ENCODE measurements at places on chromosomes 3 and 15. TPM values are rescaled to one million over a fixed set of nuclear protein-coding genes. Genes with fewer than 3 reads are reported as not detected.

DNA sequence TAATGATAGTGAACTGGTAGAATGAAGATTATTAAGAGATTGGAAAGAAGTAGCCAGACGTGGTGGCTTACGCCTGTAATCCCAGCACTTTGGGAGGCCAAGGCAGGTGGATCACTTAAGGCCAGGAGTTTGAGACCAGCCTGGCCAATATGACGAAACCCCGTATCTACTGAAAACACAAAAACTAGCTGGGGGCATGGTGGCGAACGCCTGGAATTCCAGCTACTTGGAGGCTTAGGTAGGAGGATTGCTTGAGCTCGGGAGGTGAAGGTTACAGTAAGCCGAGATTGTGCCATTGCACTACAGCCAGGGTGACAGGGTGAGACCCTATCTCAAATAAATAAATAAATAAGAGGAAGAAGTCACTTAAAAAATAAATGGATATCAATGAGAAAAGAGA, 14.0 kb downstream of the USP8 start:
- DNase-seq = no peak

DNA sequence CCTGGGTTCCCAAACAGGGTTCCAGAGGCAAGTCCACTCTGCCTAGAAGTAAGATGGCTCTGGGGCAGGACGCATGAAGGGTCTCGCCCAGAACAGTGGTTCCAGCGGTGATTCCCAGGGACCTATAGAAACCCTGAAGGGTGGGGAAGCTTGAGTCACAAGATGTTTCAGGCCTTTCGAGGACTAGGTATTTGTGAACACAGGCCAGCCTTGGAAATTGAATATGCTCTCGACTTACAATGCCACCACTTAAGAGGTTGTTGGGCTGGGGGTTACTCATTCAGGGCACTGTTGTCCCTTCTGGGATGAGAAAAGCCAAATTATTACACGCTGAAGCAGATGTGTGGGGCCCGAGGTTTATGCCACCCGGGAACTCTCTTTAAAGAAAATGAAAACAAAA, 152.0 kb downstream of the TJP1 start:
- no peak for DNase-seq

Gene RCN2
- total RNA-seq = 40.7 TPM

- no peak for DNase-seq
These were observed 132.1 kb downstream of the FEZF2 start for GRCh38 chr3:62241279-62241678.

- DNase-seq = no peak
These were observed 390.4 kb downstream of the ZBTB20 start for GRCh38 chr3:114756506-114757279.

Gene HAUS2
- 16.1 TPM for total RNA-seq

DNA sequence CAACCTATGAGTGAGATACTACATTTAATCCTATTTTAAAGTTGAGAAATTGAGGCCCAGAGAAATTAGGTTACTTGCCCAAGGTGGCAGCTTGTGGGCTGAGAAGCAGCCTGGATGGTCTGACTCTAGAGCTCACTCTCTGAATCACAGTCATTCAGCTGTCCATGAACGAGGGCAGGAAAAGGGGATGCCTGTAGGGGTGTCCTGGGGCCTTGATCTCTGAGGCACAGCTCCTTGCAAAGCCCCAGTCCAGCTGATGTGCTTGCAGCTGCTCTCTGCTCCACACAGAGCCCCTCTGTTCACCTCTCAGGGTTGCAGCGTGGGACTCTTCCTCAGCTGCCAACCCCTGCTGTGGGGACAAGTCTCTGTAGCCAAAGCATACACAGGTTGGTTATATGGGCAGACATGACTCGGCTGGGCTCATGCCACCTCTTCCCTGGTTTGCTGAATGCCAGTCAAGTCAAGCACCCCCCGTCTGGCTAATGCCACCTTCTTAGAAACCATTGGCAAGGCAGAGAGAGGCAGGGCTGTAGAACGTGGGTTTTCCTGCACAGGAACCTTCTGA, 56.8 kb downstream of the GASK1A start:
- no peak for DNase-seq

GRCh38 chr3:107450254-107450893, 72.4 kb upstream of the BBX start:
- DNase-seq = no peak

DNA sequence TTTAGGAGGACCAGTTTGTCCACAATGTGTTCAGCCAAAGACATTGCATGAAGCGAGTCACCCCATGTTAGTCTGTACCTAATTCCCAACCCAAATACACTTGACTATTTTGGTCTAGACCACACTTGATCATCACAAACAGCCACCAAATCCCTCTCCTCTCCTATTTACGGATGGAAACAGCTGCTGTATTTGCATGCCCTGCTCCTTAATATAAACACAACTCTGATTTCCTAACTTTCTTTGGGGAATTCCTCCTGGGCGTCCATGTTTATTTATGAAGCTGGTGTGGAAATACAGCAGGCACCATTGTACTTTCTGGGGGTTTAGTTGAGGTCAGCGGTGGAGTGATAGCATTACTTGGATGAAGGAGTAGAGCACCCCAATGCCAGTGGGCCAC, 235.2 kb downstream of the TLE3 start:
- DNase-seq = no peak

DNA sequence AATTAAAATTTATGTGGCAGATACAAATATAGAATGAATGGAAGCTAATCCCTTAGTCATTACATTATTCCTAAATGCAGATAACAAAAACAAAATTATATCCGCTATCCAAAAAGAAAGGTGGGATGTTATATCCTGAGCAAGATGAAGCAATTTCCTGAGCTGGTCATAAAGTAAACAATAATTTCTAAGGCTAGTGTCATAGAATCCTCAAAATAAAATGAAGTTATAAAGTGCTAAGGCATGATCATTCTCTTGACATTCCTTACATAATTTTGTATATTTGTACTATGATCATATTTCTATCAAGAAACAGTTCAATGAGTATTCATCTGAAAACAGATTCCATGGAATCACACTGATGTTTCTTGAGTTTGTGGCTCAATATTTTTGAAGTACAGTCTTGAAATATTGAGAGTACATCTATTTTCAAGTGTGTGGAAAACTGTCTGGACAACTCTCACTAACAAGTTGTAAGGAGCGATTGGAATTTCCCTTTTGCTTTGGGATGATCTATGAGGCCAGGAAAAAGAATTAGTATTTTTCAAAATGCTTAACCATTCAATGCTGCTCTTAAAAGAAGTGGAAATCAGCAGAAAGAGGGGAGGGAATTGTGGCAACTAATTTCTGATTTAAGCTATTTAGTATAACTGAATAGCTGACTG, 92.4 kb downstream of the ABI3BP start:
- DNase-seq = no peak

- no peak for DNase-seq
These were observed 87.7 kb upstream of the HACD2 start for GRCh38 chr3:123672429-123673146.

Gene ZNF660
- 7.7 TPM for total RNA-seq

GRCh38 chr3:194573680-194574437, 59.4 kb downstream of the TMEM44 start:
- DNase-seq = no peak

- DNase-seq = no peak
These were observed 16.8 kb downstream of the TNIK start for GRCh38 chr3:171443211-171443957.

Gene WDR93
- not detected for total RNA-seq

GRCh38 chr3:184914628-184915027, 102.7 kb downstream of the VPS8 start:
- DNase-seq = no peak

- DNase-seq = no peak
These were observed 171.5 kb downstream of the ZMAT3 start for GRCh38 chr3:178900029-178900646.

Gene PTX3
- total RNA-seq = 12.9 TPM

DNA sequence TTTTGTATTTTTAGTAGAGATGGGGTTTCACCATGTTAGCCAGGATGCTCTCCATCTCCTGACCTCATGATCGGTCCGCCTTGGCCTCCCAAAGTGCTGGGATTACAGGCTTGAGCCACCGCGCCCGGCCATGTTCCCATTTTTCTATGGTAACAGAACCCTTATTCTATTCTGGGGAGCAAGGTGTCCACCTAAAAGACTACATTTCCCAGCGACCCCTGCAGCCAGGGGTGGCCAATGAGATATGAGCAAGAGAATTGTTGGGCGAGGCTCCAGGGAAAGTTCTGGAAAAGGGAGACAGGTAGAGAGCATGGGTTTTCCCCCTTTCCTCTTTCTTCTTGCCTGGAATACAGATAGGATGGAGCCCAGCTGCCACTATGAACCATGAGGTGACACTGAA, 96.9 kb downstream of the LINGO1 start:
- peak; percentile 62 for DNase-seq

DNA sequence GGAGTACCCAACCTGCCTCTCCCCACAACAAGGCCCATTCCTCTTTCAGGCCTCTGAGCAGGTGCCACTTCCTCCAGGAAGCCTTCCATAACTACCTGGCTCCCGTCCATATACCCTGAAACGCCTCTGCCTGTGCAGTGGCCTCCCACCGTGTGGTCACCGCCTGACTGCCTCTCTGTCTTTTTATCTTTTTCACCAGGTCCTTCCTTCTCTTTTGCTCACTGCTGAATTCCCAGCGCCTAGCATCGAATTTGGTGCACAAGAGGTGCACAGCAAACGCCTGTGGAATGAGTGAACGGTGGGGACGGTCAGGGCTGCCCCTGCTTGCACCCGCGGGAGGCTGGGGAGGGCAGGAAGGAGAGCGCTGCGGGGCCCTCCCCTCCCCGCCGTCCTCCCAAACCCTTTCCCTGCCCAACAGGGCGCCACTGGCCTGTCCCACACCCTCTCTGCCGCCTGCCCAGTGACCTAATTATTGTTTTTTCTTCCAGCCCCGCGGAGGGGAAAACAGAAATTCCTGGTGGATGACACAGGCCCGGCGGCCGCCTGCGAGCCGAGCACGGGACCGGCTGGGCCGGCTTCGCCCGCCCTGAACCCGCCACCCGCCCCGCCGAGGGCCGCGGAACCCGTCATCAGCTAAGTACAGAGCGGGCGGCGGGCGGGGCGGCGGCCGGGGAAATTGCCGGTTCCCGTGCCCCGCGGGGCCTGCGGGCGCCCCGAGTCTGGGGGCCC, 140.1 kb downstream of the SMAD6 start:
- DNase-seq = peak; percentile 97

Gene GOLGA8O
- total RNA-seq = 2.0 TPM

Gene MASP1
- 21.1 TPM for total RNA-seq

DNA sequence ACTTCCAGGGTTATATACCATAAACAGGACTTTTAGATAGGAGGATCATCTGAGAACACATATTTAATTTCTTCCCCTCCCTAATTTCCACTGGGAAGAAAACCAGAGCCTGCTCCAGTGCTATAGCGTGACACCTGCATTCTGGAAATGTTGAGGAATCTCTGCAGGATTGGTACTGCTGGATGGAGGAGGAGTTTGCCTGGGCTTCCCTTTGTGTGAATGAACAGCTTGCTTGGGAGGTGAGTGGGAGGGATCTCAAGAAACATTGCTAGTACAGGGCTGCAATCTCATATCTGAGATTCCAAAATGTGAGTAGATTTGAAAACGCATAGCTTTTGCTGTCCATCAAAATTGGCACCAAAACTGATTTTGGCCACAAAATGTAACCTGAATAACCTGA, 295.9 kb upstream of the RGMA start:
- DNase-seq = no peak

Gene STX19
- total RNA-seq = not detected

GRCh38 chr3:120652896-120653545, 29.0 kb downstream of the HGD start:
- DNase-seq = no peak

DNA sequence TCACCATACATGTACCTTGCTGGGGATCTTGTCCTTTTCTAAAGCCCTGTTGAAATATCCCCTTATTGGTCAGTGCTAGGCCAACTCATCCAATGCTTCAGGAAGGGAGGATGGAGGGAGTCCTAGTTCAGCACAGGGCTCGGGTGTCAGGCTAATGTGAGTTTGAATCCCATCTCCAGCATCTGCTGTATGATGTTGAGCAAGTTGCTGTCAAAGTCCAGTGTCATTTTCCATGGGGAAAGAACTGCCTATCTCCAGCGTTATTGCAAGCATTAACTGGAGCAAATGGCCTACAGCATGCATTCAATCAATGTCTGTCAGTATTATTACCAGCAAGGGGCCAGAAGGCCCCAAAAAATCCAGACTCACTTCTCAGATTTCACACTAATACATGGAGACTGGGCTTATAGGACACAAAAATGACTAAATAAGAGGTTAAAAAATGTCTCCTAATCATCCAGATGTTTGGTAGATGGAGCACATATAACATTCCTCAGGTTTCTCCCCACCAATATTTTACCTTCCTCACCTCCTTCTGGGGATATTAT, 40.8 kb downstream of the SRGAP3 start:
- no peak for DNase-seq

- DNase-seq = no peak
These were observed 16.2 kb upstream of the HERC1 start for GRCh38 chr15:63849906-63850305.

DNA sequence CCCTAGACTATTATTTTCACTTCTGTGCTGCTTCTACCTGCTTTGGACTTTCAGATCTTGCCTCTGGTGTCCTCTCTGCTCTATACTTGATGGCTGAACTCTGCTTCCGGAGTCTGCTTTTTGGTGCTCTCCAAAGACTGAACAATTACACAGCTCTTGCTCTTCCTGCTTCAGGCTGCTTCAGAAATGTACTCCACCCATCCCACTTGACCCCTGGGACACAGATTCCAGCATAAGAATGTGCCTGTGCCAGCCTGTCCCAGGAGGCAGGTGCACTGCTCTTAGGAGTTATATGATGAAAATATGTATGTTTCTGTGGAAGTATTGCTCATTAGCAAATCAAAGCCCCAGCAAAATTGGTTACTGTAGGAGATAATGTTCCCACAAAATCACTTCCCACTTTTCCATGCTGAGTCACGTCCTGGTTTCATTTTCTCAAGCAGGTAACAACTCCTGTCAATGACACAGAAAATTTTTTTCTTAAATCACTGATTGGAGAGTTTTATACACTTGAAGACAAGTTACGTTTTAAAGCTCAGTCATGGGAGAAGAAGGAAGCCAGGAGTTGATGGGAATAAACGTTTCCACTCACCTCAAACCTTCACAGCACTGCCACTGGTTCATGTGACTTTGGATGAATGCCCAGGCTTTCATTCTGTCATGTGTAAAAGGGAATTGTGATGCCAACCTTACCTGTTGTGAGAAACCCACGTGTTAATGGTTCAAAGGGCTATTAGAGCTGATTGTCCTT, 239.4 kb upstream of the ZPLD1 start:
- DNase-seq = no peak

Gene TMCO5A
- not detected for total RNA-seq

Gene FOXB1
- total RNA-seq = not detected

DNA sequence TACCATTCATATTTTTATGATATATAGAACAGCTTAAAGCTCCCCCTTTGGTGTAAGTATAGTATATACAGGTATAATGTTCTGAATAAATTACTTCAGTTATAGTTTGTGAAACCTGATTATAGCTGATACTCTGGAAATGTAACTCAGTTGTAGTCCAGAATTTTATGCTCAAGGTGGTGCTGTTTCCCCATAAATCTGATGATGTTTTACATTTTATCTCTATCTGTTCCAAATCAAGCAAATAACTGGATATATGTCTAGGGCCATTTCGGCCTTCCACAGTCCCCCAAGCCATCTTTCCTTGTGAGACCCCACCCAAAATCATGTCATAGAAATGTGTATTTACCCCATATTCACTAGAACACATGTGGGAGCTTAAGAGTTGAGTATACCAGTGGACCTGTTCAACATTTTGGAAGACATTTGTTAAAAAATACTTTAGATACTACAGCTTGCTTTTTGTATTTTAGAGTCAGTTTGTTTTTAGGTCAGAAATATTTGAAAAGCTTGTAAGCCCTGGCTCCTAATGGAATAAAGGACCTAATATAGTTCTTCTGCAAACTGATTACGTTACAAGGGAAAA, 107.1 kb downstream of the ATG7 start:
- DNase-seq = no peak

Gene NEK10
- total RNA-seq = 1.5 TPM

GRCh38 chr3:116444819-116445310, 422 bp downstream of the LSAMP start:
- DNase-seq = peak; percentile 75
